ENCODE measurements at places on chromosomes 13 and 19.
A peak's percentile ranks its signal among the peaks of the same experiment; 100 is the strongest.

DNA sequence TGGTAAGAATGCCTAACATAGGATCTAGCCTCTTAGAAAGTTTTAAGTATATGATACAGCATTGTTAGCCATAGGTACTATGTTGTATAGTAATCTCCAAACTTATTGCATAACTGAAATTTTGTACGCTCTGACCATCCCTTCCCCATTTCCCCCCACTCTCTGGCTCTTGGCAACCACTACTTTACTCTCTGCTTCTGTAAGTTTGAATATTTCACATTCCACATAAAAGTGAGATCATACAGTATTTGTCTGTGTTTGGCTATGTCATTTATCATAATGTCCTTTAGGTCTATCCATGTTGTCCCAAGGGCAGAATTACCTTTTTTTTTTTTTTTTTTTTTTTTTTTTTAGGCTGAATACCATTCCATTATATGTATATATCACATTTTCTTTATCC lies 396.9 kb downstream of the DLEU7 start:
- DNase-seq: no peak

DNA sequence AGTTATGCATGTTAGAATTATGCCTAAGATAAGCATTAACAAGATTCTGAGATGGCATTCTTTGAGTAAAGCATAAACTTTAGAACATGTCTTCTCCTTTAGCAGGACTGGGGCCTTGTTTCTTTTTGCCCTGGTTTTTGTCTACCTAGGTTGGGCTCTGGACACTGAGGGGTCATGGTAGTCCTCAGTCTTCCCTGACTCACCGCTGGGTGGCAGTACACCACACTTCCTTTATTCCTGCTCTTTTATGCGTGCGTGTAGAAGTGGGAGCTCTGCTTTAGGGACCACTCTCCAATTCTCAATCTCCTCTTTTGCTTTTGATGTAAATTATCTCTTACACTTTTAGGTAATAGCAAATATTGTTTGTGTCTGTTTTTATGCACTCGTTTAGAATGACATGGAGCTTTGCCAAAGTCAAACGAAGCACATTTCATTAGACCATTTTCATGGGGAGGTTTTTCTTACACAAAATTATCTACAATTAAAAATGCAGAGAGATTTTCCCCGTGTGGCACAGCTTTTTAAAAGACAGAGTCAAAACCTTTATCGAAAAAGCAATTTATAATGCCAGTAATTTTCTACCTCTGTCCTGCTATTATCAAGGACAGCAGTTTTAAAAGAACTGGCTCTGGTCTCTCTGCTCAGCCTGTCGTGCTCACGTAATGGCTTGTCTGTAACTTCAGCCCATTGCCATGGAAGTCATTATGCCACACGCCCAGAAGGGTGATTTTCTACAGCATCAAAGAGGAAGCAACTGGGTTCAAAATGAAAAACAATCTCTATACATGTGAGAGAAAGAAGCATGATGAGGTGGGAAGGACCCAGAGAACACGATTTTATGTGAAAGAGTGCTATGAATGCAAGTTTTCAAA lies 413.9 kb downstream of the COG6 start:
- peak; percentile 81 for DNase-seq

GRCh38 chr19:31444931-31445330 lies 95.7 kb upstream of the TSHZ3 start:
- no peak for DNase-seq

DNA sequence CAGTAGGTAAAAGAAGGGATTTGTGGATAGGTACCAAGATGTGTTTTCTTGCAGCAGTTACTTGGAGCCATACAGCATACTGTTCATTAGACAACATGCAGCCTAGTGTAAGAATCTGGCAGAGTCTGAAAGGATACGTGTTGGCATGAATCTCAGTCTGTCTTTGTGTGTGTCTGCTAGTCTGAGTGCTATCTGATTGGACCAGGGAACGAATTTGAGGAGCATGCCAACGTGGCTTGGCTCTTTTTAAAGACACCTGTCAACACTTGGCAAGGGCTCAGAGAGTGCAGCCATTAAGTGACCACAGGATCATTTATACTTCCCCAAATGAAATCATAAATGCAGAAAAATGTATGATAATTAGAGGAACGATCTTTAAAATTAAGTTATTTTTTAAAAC lies 27.6 kb upstream of the ATXN8OS start:
- DNase-seq: peak; percentile 7

GRCh38 chr19:43675269-43675879 lies 5.4 kb upstream of the PLAUR start:
- no peak for DNase-seq

DNA sequence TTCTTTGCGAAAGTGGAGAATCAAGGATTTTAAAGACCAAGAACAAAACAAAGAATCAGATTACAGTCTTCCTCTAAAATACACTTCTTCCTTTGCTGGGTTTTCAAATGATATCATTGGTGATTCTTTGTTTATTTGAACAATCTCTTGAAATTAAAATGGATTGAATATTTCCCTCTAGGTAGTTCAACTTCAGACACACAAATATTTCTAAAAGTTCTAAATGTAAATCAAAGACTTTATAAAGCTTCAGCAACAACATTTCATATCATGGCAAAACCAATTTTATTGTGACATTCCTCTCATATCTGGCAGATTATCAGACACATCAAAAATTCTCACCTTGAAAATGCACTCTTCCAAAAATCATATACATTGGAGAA lies 13.0 kb downstream of the ZIC2 start:
- DNase-seq: peak; percentile 14

- DNase-seq: no peak
These were observed 52.3 kb upstream of the PARP4 start for GRCh38 chr13:24564881-24565280.

DNA sequence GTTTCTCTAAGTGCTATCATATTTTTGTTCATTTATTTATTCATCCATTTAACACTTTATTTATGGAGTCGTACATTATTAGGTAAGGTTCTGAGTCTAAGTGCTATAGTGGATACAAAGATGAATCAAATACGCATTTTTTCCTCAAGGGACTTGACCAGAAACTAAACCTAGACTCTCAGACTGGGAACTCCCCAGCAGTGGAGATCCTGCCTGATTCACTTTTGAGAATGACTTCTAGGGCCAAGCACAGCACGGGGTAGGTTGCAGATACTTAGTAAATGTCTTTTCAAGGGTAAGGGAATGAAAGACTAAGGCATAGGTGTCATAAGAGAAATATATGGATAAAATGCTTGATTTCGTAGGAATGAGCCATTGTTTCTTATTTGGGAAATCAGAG lies 7.2 kb downstream of the DNAJC15 start:
- DNase-seq: no peak

- no peak for DNase-seq
These were observed 20.0 kb downstream of the PNMA8A start for GRCh38 chr19:46451352-46451751.

DNA sequence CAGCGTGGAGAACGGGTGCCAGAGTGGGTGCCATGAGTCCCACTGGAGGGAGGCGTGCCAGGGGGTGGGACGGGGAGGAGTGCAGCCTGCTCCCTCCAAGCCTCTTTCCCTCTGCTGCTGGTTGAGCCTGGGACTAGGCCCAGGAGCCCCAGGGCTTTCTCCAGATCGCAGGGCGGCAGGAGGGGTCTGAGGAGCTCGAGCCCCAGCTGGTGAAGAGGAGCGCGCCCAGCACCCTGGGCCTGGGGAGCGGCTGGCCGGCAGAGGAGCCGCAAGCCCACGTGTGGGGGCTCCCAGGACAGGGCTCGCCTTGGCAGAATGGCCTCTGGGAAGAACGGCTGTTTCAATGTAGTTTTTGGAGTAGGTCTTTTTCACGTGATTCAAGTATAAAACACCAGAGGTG lies 12.2 kb upstream of the DCUN1D2 start:
- DNase-seq: no peak

Measured in muscle of arm (tissue), 14 donors.